ENCODE measurements at places on chromosomes 7 and 10.

DNA sequence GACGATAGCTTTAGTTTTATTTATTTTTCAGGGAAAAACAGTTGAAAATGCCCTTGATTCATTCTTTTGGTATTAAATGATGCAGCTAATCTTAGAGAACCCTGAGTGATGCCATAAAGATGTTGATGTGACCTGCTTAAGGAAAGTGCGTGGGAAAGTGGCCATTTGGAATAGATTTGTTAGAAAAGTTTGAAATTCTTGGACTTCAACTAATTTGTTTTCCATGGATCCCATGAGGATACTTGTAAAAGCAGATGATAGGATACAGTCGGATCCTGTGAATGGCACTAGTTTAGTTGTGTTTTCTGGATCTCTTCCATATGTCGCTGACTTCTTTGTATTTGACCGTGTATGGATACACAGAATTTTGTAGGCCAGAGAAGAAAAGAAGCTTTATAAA, 69.0 kb downstream of the SEPTIN7 start:
- no peak for DNase-seq

- no peak for DNase-seq
Measured at GRCh38 chr10:133439517-133440461, 14.0 kb upstream of the SCART1 start.

- peak; percentile 13 for DNase-seq
Measured at GRCh38 chr10:78628976-78629375, 439.8 kb upstream of the ZMIZ1 start.

GRCh38 chr10:71238626-71239025, 26.3 kb downstream of the UNC5B start:
- DNase-seq, result no peak

DNA sequence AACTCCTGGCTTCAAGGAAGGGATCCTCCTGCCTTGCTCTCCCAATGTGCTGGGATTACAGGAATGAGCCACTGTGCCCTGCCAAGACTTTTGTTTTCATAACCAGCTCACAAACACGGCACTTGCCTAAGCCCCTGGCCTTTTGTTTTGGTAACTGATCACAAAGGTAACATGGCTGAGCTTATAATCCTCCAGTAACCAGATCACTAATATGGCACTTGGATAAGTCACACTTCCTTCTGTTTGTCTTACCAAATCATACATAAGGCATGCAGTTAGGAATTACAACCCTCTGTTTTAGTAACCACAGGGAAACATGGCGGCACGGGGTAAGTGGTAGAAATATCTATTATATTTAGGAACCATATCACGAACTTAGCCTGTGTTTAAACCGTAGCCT, 577.1 kb downstream of the CALN1 start:
- DNase-seq, result no peak

DNA sequence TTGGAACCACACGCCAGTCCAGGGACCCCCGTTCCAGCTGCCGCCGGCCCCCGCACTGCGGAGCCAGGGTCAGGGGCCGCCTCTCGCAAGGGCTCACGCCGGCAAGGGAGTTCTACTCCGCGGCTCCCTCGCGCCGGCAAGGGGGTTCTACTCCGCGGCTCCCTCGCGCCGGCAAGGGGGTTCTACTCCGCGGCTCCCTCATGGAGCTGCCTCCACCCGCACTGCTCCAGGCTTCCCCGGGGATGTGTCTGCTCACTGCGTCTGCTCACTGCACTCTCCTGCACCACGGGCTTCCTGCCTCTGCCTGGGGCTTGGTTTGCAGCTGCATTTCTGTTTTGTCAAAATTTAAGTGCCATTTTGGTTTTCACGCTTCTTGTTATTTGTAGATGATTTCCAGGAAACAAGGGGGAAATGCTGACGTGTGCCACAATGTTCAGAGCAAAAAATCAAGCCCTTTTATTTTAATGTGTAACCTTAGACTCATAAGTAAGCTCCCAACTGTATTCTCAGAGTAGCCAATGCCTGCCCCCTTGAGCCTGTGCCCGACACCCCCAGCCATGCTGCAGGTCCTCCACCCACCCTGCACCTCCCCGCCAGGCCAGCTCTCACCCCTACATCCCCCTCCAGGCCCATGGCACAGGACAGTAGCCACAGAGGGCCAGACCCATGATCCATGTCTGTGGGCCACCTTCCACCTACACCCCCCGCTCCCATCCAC, 246.2 kb downstream of the MAD1L1 start:
- no peak for DNase-seq

DNA sequence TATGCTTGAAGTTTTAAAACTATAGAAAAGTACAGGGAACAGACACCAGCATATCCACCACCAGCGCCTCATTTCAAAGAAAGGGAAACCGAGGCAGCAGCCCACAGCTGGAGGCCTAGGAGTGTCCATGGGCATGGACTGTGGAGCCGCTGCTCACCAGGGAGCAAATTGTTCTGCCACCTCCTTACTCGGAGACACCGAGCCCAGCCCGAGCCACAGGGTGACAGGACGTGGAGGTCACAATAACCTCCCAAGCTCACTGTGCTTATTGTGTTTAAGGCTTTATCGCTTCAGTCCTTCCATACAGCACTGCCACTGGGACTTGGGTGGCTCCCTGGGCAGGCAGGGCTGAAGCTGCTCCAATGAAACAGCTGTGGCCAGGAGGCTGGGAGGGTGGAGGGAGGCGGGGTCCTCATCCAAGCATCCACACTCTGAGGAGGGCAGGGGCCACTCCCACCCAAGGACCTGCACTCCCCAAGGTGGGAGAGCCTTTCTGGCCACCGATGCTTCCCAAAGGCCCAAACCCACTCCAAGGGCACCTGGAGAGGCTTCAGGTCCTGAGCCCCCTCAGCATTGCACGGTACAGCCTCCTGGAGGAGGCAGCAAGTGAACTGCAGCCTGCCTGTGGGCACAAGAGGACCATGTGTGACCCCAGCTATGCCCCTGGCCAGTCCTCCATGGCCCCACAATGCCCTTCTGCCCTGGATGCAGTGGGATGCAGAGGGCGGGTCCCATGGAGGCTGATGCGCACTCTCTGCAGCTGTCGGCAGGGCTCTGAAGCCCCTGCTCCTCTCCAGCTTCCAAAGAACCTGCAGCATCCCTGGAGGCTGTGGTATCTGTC, 38.7 kb upstream of the RET start:
- DNase-seq, result no peak

DNA sequence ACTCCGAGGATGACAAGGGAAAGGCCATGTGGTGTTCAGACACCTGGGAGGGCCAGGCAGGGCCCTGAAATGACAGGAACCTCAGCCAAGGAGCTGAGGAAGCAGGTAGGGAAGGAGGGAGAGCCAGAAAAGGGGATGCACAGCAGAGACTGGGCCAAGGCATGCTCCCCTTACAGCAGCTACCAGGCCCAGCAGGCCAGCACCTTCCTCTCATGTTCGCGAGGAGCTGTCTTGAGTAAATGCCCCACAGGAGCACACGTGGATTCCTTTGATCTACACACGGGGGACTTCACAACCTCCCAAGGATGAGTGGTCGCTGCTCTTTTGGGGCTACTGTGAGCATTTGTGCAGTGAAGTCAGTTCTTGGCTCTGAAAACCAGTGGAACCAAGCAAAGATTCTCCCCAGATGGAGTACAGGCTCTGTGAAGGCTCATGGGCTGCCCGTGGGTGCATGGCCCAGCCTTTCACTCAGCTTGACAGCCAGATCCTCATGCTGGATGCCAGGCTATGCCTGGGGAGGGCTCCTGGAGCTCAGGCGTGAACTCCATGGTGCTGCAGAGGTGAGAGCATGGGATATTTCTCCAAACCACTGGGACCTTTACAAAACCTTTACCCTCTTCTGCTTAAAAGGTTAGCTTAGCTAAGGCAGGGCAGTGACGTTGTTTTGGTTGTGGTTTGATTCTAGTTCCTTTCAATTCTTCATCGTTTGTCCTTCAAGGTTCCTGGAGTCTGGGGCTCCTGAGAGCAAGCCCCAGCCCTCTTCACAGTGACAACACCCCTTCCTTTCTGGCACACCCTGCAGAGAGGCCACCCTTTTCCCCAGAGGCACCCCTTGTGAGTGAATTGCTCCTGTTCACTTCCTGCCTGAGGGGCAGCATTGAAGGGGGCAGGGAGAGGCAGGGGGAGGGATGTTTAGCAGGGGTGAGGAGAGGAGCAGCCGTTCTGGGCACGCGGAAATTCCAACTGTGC, 74.2 kb upstream of the ZPBP start:
- no peak for DNase-seq

DNA sequence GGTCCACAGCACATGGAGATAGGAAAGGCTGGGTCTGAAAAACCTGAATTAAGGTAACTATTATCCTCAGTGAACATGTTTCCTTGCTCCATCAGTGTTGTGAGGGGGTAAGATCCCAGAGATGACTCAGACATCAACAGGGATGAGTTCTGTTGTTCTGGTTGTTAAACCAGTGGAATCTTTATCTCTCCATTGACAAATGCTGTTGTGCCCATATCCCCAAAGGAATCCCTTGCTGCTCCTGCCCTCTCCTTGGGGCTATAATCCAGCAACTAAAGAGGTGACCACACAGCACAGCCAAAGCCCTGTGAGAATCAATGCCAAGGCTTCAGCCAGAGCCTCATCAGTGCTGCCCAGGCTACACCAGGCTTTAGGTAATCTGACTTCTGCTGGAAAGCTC, 113.4 kb downstream of the JAZF1 start:
- DNase-seq, result no peak

DNA sequence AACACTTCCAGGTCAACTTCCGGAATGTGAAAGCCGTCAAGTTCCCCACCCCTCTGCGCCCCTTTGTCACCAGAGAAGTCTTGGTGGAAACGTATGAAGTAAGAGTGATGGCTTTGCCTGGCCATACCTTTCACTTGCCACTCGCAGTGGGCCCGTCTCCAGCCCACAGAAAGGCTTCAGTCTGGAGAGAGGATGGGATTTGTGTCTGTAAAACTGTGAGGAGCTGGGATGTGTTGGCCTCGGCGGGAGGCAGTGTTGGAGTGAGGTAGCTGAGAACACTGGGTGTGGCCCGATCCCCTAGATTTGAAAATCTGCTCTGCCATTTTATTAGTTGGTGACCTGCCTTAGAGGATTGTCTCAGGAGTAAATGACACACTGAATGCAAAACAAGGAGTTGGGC, 6.4 kb downstream of the ADCK2 start:
- no peak for DNase-seq

DNA sequence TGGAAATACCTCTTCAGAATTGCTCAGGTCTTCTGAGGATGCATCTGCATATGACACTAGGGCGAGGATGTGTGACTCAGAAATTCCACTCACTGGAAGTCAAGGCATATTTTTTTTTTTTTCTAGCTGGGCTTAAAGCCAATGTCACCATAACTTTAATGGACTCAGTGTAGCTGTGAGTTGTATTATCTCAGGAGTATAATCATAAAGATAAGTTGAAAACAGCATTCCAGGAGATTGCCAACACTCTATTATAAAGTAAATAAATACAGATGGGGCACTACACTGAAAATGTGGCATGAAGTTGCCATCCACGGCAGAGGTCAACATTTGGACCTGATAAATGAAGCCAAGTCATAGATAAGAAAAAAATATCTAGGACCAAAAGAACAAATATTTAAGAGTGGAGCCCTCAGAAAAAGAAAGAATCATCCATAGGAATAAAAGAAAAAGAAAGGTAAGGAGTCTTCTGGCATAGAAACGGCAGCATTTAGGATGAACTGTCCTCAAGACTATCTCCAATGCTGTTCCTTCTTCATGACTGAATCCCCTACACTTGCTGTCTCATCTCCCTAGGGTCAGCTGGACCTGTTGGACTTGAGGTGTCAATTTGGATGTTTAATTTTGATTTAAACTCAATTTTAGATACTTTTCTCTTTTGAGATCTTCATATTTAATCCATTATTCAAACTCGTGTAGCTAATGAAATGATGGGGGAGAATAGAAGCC, 72.9 kb upstream of the CAV2 start:
- no peak for DNase-seq

DNA sequence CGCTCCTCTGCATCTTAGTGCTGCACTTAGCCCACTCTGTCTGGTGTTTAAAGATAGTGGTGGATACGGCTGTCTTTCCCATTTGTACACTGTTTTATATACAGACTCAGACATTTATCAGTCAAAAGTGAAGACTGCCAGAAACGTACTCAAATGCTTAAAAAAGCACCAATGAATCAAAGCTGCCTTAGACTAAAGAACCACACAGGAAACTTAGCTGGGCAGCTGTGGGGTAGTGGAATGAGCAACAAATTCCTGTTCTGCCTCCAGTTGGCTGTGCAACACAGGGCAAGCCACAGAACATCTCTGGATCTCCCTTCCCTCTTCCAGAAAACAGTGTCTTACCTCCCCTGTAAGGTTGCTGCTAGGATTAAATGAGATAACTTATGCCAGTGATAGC, 76.0 kb downstream of the ATXN7L1 start:
- DNase-seq, result no peak

- DNase-seq, result no peak
Measured at GRCh38 chr7:2929321-2930201, 85.5 kb upstream of the GNA12 start.

DNA sequence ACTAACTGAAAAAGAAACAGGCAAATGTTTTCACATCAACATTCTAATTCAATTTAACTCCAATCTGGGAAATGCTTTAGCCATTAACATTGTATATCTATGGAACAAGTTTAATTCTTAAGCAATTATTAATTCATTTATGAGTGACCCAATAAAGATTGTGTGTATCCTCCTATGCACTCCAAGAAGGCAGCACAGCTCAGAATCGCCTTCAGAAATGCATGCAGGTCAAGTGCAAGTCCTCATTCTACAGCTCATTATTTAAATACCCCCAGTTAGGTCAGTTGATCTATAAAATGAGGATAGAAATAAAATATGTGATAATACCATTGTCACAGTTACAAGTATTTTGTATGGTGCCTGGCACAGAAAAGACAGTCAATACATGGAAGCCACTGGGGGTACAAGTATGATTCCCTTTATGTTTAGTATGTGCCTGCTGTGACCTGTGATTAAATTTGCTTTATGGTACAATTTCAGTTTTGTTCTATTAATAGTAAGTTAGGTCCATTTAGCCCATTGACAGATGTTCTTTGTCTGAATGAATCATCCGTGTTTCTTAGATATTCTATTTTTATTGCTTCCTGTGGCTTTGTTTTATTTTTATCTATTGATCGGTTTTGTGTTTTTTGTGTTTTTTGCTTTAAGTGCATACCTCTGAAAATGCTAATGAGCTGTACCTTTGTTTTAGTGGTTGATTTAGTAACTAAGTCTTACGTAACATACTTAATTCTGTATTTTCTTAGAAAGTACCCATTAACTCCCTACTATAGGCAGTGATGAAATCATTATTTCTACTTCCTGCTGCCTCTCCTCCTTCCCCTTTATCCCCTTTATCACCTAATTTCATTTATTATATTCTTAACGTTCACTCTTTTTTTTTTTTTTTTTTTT, 42.8 kb downstream of the CPXM2 start:
- peak; percentile 74 for DNase-seq

GRCh38 chr7:139355320-139355719, 4.4 kb upstream of the LUC7L2 start:
- peak; percentile 86 for DNase-seq

- DNase-seq, result peak; percentile 22
Measured at GRCh38 chr7:108404509-108405420, 51.5 kb downstream of the NRCAM start.

DNA sequence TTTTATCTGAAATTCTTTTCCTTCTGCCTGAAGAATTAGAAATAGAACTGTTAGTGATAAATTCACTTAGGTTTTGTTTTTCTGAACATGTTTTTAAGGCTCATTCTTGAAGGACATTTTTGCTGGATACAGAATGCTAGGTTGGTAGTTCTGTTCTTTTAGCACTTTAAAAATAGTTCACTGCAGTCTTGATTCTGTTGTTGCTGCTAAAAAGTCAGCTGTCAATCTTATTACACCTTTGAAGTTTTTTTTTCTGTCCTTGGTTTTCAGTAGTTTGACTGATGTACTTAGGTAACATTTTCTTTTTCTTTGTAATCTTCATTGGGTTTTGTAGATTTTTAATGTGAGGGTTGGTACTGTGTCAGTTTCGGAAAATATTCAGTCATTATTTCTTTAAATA, 48.7 kb downstream of the C1GALT1 start:
- no peak for DNase-seq
